CD4-positive, alpha-beta T cell treated with Interleukin-6 at 100 ng/mL for 8 hours (primary cell): ENCODE measurements at places on chromosomes 1 and 21.

- DNase-seq = no peak
These were observed 42.4 kb upstream of the BACH1 start for GRCh38 chr21:29256126-29256910.

DNA sequence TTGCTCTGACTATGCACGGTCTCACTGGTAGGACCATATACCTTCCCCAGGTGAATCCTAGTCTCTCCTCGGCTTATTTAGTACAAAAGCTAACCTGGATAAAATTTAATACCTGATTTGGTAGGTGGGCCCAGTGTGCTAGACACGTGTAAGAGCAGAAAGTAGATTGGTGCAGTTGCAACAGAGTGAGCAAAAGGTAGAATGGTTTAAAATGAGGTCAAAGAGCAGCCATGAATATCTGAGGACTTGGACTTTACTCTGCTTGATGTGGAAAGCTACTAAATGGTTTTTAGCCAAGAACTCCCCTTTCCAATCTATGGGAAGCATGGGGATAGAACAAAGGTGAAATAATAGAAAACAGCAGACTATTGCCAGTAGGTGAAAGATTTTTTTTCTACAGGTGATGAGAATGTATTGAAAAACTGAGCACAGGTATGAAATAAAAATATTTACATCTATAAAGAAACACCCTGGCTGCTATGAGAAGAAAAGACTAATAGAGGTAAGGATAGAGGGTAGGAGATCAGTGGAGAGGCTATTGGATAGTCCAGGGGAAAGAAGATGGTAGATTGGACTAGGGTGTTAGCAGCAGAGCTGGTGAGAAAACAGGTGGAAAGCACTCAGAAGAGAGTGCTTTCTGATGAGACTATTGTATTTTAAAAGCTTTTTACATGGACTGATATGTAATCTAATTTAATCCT lies 61.3 kb upstream of the BCL9 start:
- DNase-seq = no peak

DNA sequence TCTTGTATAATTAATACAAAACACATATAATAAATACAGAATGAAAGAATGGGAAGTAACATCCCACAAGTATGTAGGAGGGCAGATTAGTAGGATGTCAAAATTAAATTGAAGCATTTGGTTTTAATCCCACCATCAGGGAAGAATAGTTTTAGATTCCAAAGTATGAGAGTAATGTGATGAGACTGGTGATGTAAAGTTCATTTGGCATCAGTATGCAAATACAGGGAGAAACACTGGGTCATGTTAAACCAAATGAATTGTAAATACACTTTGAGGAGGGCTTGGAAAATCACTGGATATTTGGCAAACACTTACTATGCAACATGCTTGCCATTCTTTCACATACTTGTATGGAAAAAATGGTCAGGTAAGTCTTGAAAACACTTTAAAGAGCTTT lies 358.8 kb downstream of the DPYD start:
- no peak for DNase-seq

- no peak for DNase-seq
These were observed 33.7 kb upstream of the IL6R start for GRCh38 chr1:154371436-154371835.

GRCh38 chr1:178485541-178485981 lies 11.2 kb downstream of the CLEC20A start:
- no peak for DNase-seq

- DNase-seq = no peak
These were observed 140.5 kb downstream of the IFI44 start for GRCh38 chr1:78790174-78790573.

GRCh38 chr1:33930346-33931110 lies 66.6 kb downstream of the HMGB4 start:
- no peak for DNase-seq

DNA sequence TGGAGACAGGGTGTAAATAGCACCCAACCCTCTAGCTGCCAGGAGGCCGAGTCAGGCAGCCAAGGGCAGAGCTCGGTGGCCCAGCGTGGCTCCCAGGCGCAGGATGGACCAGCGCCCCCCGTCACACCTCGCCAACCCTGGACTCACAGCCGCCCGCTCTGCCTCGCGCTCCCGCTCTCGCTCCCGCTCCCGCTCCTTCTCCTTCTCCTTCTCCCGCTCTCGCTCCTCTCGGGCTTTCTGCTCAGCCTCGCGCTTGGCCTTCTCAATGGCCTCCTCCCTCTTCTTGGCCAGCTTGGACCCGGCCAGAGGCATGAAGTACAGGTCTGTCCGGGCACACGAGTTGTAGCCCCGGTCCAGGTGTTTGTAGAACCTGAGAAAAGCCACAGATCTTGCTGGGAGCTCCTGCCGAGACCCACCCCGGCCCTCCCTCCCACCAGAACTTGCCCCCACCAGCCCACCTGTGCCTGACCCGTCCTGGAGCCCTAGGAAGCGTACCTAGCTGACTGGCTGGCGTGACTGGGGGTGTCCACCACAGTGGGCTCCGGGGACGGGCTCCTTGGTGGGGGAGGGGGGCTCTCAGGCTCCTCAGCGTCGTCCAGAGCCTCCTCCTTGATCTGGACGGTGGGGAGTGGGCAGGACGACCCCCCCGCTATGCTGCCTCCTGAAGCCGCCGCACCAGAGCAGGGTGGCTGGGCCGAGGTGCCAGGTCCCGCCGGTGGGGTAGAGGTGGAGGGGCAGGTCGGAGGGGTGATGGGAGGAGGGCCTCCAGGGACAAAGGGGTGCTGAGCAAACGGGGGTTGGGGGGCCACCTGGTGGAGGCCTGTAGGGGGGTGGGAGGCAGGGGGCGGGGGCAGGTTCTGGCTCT lies 41.9 kb downstream of the SLC45A1 start:
- DNase-seq = no peak

DNA sequence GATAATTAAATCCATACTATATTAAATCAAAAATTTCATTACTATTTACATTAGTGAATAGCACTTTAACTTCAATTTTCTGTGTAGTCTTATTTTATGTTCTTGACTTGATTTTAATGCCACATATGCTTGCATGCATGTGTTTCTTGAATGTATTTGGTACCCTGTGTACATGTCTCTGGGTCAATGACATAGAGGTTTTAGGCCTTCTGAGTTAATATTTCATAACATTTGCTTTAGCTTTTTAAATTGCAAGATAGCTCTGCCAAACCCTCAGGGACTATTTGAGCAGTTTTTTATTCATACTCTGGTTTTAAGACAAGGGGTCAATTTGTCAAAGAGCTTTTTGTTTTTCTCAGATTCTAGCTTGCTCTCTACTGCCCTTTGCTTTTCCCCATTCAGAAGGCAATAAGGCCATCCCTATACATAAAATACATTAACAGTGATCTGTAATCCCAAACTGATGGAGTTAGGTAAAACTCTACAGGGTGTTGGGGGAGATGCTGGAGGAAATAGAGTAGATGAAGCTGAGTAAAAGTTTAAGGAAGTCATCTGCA lies 5.0 kb downstream of the MLLT11 start:
- DNase-seq = no peak

DNA sequence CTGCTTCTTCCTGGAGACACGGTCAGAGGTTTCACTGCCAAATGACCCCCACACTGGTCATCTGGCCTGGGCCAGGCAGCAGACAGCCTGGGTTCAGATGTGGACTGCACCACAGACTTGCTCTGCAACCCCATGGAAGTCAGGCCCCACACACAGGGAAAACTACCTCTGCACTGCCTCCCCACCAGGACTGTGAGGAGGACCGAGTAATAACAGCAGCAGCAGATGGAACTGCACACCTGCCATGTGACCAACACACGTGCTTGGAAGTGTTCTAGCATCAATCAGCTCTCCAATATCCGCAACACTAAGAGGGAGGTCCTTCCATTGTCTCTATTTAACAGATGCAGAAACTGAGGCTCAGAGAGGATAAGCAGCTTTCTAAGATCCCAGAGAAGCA lies 51.4 kb downstream of the SLC9A1 start:
- no peak for DNase-seq

DNA sequence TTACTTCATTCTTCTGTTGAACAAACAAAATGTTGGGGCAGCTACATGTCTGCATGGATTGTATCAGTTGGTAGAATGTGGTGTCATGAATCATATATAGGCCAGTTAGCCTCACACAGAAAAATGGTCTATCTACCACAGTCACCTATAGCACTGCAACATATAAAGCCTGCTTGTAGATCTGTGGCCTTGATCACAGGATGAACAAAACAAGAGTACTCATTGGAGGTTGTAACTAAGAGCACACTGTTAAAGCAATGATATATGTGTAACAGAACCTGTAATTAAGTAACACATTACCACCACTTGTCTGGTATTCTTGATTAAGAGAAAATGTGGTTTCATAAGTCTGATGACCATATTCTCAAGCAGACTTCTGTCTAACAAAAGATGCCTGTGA lies 167.3 kb upstream of the SGIP1 start:
- DNase-seq = no peak

GRCh38 chr21:28447462-28447861 lies 545.2 kb downstream of the LTN1 start:
- DNase-seq = no peak

GRCh38 chr21:32710069-32710784 lies 17.6 kb downstream of the SYNJ1 start:
- no peak for DNase-seq

GRCh38 chr21:30434033-30434631 lies 4.1 kb downstream of the KRTAP13-4 start:
- no peak for DNase-seq

DNA sequence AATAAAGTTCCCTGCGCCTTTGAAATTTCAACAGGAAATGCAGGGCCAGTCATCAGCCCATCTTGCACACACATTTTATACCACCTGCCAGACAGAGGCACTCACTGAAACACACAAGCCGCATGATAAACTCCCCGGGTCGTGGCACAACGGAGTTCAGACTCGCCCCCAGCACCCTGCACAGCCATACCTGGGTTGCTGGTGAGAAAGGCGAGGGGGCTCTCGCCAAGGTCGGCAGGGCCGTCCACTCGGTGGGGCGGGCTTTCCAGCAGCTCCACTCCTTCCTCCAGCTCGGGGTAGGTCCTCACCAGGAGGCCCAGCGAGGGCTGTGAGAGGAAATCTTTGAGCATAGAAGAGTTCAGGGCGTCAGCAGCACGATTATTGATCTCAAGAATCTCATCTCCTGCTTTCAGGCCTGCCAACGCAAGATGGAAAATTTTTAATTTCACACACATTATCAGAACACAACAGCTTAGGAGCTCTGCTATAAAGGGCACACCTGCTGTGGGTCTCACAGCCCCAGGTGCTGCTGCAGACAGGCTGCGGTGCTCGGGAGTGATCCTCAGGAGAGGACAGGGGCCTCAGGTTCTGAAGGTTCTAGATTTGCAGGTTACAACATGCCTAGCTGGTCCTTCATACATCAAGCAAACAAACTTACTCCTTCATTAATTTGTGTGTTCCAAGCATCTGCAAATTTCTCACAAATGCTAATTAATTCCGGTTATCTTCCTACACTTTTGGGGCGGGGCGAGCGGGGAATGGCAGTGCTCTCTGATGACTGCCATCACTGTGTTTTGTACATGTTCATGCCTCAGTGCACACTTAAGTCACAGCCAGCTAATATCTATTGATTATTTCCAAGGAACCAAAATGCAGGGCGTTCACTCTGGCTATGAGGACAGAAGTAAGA lies 144.2 kb upstream of the KRTAP19-8 start:
- DNase-seq = peak; percentile 66

GRCh38 chr21:38758501-38759214 lies 47.1 kb upstream of the ETS2 start:
- DNase-seq = no peak

- DNase-seq = peak; percentile 10
These were observed 29.2 kb downstream of the SOX13 start for GRCh38 chr1:204102029-204102611.

- peak; percentile 41 for DNase-seq
These were observed 12.4 kb upstream of the ATP1A1 start for GRCh38 chr1:116360429-116361173.

GRCh38 chr1:114299331-114299975 lies 145.8 kb upstream of the SYT6 start:
- no peak for DNase-seq

DNA sequence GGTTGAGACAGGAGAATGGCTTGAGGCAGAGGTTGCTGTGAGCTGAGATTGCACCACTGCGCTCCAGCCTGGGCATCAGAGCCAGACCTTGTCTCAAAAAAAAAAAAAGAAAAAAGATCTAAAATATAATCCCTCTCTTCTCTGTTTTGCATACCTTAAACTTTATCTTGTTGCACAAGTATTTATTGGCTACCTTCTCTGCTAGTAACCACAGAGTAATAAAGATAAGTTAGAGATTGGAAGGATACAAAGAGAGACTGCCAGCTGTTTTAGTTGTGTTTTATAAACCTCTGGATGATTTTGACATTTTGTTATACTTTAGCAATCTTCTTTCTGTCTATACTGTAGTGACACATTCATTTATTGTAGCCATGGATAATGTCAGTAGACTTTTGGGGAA lies 27.7 kb downstream of the AGO3 start:
- DNase-seq = no peak

DNA sequence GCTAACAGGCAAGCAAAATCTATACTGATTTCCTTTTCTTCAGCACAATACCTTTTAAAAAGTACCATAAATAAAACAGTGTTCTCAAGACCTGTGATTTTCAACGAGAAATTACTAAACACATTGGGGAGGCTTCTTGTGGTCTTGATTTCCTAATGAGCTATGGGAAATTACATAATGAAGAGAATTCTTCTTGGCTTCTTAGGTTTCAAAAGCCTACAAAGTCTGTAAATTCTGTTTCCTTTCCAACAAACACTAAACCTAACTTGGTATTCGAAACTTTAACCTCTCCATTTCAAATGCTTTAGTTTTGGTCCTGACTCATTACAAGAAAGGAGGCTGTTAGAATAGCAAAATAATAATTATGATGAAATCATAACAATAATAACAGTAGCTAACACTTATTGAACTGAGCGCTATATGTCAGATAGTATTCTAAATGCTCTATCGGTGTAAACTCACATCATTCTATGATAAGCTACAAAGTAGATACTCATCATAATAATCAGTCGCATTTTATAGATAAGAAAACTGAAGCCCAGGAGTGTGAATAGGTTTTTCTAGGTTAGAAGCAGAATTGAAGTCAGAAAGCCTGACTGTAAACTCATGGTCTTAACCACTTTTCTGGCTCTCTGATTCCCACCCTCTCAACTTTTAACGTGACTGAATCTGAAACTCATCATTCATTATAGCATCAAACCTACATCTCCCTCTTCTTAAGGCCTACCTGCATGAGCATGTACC lies 486.7 kb downstream of the SMYD3 start:
- DNase-seq = no peak

DNA sequence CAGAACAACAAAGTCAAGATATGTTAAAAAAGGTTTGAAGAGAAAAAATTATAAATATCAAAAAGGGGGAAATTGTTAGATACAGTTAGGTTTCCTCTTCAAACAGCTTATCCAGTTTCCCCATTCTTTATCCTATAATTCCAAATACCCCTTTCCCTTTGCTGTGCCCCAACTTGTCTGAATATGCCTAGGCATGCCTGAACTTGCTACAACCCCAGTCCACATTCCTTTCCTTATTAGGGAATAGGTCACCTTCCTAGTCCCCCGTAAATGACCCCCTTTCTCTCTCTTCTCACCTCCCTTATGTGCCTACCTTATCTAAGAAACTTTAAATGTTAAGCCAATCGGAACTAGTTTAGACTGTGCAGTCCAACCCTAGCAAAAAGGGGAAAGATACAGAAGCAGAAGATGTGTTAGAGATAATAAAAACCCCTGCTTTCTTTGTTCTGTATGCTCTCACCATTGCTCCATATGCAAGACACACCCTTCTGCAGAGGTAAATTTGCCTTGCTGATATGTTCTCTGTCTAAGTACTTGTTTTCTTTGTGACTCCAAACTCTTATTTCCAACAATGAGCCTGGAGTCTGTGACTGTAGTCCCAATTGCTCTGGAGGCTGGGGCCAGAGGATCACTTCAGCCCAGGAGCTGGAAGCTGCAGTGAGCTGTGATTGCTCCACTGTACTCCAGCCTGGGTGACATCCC lies 810.1 kb downstream of the PLA2G4A start:
- DNase-seq = no peak
